Mesenteric fat pad (tissue), 1 donor: ENCODE measurements at places on chromosomes 4 and X. TPM values are rescaled to one million over a fixed set of nuclear protein-coding genes. Genes with fewer than 3 reads are reported as not detected.

TMEM271 gene
- total RNA-seq, result not detected

MAGEA2B gene
- total RNA-seq, result not detected

ZAR1 gene
- not detected for total RNA-seq

PDGFRA gene
- total RNA-seq, result 181 TPM

EPHA5 gene
- not detected for total RNA-seq

DNA sequence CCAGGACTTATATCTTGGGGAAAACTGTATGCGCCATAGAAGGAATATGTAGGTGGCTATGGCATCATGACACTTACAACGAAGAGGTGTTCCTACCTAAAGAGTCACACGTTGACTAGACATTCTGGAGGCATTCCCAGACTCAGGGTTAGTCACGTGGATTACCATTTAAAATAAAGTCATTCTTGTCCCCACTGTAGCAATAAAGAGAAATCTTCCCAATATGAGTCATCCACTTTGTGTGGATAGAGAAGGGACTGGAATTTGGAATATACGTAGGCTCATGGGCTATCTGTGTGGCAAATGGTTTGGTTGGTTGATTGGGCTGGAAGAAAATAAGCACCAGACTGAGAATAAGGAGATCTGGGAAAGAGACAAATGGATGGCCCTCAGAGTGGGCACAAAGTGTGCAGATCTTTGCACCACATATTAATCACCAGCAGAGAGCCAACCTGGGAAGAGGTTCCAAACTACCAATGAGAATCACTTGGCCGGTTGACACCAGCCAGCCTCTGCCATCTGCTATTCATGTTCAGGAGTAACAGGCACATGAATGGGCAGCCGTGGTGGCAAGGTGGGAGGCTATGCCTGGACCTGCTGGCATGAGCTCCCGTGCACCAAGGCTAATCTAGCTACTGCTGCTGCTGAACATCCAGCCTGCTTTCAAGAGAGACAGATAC is 41.0 kb downstream of the MTNR1A start:
- DNase-seq, result no peak

DNA sequence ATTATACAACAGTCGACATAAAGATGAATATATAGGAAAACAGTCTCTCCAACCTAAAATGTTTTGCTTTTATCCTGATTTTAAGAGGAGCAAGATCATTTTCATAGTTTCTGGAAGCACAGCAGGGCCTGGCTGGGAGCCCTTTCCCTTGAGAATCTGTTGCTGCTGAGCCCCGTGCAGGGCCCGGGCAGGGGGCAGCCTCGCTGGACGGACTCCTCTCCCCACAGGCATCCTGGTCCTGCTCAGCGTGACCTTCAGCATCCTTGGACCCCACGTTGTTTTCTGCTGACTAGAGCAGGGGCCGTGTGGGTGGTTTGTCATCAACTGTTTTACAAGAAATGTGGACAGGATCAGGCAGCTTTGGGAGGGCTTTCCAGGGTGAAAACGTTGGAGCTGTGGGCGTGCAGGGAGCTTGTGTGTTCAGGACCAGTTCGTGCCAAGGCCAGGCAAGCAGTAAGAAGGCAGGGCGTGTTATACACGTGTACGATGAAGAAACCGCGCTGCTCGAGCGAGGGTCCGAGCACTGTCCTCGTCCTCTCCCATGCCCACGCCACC is 25.0 kb downstream of the CPZ start:
- DNase-seq, result no peak

DNA sequence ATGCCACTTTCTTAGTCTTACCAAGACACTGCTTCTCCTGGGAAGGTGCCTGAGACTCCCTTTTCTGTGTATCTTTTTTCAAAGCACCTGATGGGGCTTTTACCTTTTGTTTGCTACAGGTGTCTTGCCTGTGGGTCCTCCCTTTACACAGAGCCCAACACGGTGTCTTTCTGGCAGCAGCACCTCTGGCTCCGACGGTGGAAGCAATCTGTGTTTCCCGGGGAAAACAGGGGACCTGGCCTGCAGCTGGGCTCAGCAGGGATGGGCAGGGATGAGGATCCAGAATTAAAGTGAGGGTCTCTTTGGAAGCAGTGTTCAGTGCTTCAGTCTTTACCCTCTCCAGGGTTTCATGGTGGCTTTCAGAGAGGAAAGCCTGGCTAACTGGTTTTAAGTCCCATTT is 11.3 kb downstream of the POU4F2 start:
- no peak for DNase-seq

DNA sequence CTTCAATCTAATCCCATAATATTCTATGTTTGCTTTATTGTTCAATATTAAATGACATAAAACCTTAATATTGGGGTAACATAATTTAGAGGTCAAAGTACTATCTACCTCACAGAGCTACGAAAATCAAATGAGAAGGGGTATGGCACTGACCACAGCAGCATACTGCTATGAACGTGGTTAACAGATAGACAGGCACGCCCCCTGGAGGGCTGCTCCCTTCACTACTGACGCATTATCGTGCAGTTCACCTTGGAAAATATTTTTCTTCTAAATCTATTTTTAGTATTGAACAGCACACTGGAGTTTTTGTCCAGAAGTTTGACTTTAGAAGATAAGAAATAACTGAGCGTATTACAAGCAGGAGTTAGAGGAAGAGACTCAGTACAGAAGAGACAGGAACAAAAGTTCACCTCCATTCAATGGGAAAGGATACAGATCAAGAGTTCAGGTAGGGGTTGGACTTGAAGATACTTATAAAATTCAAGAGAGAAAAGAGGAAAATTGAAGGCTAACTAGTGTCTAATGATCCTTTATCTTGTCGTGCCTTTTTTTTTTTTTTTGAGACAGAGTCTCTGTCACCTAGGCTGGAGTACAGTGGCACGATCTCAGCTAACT is 22.7 kb downstream of the MAP9 start:
- no peak for DNase-seq

DNA sequence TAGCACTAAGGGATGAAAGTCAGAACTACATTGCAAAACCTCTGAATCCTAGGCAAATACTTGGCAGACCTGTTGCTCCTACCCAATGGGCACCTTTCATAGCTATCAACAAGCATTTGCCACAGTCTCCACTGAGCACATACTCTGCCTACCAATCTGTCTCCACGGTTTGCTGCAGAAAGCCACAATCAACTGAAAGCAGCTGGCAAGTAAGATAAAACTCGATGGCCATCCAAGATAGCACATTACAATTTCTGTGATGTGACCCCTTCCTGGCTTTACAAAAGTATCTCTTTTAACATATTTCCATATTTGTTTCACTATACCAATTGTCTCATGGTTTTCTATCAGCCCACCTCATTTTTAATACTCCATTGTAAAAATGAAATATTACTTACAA is 1060.5 kb upstream of the INTU start:
- DNase-seq, result no peak

- DNase-seq, result no peak
Measured at GRCh38 chrX:40263014-40263560, 165.3 kb upstream of the BCOR start.

DNA sequence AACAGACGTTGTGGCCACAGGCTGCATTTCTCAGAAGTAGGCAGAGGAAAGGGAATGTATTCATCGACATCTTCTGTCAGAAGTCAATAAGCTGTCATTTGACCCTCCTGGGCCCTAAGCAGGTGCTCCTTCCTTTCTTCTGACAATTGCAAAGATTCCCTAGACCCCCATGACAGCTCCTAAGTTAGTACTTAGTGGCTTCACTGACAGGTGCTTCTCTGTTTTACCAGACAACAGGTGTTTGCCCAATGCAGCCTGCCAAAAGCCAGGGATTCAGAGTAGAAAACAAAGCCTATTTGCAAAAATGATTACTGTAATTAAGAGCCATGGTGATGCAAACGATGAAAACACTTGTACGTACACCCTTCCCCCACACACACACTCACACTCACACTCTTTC is 7.5 kb upstream of the FGF5 start:
- DNase-seq, result no peak

DNA sequence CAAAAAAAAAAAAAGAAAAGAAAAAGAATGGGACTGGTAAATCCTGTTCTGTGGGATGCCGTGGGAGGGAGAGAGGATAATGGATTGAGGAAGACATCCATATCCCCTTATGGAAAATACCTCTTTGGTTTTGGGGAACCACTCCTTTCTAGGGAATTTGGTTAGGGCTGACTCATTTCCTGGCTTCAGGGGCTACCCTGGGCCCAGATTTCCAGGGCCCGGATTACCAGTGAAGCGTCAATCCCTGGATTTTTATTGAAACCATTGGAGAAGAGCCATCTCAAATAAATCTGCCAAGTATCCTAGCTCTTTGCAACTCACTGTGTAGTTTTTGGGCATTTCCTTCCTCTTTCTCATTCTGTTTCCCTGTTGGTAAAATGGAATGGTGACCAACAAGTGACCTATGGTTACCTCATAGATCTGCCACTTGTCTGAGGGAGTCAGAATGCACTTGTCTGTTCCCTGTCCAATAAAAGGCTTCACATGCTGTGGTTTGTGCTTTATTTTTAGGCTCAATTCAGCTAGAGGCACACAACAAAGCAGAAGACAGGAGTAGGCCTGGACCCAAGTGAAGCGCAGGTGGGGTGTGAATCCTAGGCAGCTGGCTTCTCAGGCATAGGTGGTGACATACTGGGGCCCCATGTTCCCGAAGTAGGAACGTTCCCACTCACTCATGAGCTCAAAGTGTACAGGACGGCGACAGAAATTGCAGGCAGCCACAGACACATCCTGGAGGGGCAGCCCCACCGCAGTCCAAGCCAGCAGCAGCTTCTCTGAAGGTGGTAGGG is 8.6 kb downstream of the APEX2 start:
- DNase-seq, result no peak
